LHCN-M2 (cell line): ENCODE measurements at places on chromosomes 6 and 20. TPM values are rescaled to one million over a fixed set of nuclear protein-coding genes. Genes with fewer than 3 reads are reported as not detected.
A peak's percentile ranks its signal among the peaks of the same experiment; 100 is the strongest.

DNA sequence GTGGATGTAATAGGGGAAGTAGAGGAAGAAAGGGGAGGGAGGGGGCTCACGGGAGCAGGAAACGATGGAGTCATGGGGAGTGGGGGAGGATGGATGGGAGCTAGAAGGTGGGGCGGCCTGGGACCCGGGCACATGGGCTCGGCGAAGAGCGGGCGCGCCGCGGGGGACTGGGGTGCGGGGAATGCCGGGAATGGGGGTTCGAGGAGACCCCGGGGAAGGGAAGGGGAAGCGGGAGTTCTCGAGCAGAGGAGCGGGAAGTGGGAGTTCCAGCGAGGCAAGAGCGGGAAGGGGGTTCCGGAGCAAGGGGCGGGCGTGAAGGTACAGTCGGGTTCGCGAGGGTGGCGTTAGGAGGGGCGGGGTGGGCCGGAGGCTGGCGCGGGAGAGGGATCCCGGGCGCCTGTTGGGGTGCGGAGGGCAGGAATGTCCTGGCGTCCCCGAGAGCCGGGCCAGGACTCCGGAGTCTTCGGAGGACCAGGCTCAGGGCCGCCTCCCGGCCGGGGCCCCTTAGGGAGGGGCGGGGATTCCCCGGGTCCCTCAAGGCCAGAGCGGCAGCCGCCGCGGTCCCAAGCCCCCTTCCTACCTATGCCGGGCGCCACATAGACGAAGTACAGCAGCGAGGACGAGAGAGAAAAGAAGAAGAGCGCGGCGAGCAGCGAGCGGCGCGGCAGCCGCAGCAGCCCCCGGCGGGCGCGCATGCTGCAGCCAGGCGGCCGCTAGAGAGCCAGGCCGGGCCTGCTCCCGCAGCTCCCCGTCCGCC lies 504 bp downstream of the B4GALT5 start:
- DNase-seq = peak; percentile 20

- DNase-seq = peak; percentile 15
Measured at GRCh38 chr20:34581341-34582184, 23.0 kb downstream of the MAP1LC3A start.

PNLDC1 gene
- not detected in 2 replicates for total RNA-seq

GRCh38 chr20:38278131-38278530 lies 17.6 kb upstream of the KIAA1755 start:
- DNase-seq = peak; percentile 19

SPDEF gene
- total RNA-seq = not detected in 2 replicates

XKR7 gene
- total RNA-seq = under 0.01 TPM in 1 of 2 replicates, not detected in the other
